ENCODE measurements at places on chromosomes 7 and 10.

- no peak for DNase-seq
Observed at GRCh38 chr10:29616542-29616941, 18.2 kb downstream of the SVIL start.

GRCh38 chr10:122733931-122734665 is 34.5 kb upstream of the C10orf120 start:
- no peak for DNase-seq

DNA sequence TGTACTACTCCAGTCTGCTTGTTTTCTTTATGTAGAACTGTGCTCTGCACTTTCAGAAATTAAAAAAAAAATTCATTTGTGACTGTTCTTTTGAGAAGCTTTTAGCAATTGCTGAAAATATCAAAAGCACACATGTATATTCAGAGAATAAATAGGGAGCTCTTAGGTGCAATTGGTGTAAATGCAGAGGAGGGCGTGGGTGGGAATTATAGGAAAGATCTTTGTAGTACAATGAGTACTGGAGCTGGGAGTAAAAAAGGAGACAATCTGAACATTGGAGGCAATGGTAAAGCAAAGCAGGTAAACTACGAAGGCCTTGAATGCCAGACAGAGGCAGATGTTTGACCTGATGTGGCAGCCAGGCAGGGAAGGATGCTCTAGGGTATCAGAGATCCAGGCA is 267.5 kb downstream of the SORCS3 start:
- DNase-seq = no peak

DNA sequence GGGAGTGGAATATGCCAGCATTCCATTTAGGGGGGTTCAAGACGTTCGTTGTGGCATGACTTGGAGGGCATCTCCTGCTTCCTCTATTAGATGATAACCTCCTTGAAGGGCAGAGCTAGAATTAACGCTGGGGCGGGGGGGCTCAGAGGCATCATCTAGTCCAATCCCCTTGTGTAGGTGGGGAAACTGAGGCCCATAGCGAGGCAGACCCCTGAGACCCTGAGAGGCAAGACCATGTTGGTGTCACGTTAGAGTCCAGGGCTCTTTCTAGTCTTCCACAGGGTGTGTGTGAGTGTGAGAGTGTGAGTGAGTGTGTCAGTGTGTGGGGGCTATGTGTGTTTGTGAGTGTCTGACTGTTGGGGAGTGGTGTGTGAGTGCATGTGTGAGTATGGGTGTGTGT is 29.3 kb upstream of the NUB1 start:
- no peak for DNase-seq

GRCh38 chr7:43938892-43939482 is 12.8 kb downstream of the UBE2D4 start:
- no peak for DNase-seq

DNA sequence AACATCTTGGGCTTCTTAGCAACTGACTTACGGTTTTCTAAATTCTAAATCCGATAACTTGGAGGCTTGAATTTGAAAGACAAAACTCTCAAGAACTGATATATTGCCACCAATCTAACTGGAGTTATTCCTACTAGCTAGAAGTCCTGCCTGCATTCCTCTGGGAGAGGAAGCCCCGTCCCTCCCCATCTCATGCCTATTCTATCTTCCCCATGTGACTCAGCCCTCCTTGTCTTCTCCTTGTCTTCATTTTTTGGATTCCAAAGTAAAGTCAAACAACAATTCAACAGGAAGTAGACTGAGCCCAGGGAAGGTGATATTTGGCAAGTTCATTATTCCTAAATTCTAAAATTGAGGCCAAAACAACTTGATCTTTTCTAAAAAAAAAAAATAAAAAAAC is 587.7 kb downstream of the KCNMA1 start:
- DNase-seq = no peak

GRCh38 chr7:73967832-73968290 is 60.1 kb upstream of the ELN start:
- DNase-seq = no peak

- DNase-seq = no peak
Observed at GRCh38 chr7:93873998-93874574, 16.5 kb downstream of the TFPI2 start.

DNA sequence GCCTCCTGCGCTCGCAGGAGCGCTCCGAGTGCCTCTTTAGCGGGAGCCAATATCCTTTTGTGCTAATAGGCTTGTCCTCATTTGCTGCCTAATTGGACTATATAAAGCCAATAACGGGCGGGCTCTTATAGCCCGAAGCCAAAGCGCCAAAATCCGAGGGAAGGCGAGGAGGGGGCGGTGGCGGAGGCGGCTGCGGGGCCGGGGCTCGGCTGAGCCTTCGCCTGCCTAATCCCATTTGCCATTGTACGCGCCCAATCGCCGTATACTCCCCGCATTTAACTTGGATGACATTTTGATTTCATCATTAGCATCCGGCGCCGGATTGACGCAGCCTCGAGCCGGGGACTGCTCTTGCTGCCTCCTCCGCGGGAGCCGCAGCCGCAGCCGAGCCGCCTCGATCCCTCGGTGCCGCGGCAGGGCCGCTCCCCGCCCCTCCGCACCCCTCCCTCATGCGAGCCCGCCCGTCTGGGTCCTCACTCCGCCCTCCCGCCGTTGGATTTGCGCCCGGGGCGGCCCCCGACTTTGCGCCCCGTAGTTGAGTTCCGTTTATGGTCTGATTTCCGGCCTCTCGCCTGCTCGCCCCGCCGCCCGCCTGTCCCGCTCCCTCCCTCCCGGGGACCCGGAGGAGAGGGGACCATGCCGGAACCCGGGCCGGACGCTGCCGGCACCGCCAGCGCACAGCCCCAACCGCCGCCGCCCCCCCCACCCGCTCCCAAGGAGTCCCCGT is at the start of gene HMX3:
TSS of gene HMX3 (plus strand) at position 556 of the 727 bp plus-strand sequence. CDS start at position 637, 81 bp downstream.
- DNase-seq = no peak

DNA sequence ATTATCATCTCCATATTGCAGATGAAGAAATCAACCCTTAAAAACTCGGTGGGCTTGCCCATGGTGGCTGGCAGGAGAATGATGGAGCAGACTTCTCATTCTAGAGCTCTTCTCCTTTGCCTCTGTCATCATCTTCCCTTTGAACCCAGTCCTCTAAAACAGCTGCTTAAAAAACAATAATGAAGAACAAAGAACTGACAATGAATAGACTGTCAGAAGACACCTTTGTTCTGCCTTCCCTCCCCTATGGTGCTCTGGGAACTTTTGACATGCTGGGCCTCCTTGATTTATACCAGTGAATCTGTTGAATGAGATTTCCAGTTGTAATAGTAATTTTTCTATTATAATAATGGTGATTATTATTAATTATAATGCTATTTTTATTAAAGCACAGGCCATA is 103.0 kb downstream of the SORCS3 start:
- DNase-seq = no peak

- DNase-seq = no peak
Observed at GRCh38 chr7:94665426-94665825, 9.5 kb upstream of the SGCE start.

GRCh38 chr10:106680061-106680460 is 484.4 kb downstream of the SORCS1 start:
- no peak for DNase-seq
